ENCODE measurements at places on chromosomes 2 and 18.

DNA sequence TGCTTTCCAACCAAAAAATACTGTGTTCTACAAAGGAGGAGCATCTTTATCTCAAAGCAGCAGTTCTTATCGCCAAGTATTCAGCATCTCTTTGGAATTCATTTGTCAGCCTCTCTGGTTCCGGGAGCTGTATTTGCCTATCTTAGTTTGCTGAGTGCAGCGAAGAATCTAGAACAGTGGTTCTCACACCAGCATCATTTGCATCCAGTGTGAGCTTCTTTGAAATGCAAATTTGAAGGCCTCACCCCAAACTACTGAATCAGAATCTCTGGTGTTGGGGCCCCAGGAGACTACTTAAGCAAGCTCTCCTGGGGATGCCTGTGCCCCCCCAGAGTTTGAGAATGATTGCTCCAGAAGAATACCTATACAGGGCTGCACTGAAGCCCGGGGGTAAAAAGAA, 1.5 kb upstream of the PTPN2 start:
- no peak for DNase-seq

DNA sequence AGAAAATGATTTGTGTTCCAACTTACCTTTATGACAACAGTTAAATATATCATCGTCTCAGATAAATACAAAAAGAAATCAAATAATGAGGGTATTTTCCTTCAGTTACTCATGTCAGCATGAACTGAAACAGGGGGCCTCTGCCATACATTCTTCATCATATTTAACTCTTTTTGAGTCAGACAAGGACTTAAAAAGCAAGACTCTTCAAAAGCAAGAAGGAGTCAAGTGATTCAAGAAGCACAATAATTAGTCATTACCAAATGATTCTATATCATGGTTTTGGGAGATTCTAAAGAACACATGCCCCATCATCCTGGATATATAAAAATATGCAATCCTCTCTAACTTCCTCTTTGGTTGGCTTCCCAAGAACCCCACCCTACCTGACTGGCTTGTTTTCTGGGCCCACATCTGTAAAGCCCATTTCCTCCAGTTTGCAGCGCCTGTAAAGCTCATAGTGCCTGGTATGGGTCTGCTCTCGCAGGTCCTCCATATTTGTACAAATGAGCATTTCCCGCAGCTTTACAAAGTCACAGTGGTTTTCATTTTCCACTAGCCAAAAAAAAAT, 49.7 kb downstream of the SEPTIN10 start:
- no peak for DNase-seq

DNA sequence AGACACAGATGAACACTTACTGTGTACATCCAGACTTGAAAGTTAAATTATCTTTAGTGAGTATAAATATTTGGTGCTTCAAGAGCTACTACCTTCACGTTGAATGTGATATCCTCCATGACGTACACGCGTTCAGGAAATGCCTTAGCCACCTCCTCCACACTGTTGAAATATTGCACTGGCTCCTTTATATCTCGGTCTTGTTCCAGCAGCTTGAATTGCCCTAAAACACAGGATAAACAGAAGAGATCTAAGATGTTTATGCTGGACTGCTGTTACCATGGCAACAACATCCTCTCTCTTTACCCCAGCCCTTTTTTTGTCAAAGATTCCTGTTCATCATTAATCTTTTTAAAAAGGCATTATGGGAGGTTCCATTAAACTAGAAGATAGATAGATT, 120.3 kb downstream of the MEP1B start:
- no peak for DNase-seq

DNA sequence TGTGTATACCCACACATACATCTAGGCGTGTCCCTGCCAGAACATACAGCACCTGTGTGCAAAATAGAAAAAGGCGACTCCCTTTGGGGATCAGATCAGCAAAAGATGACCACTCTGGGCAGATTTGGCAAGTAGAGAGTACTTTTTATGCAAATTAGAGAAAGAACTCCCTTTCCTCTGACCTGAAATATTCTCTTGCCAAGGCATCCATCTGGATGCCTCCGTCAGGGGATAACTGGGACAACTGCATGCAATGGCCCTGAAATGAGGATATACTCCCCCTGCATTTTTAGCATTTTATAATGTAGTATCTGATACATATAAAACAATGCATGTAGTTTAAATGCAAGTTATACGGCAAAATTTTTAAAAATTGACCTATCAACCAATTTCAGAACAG, 247.7 kb downstream of the ICOS start:
- DNase-seq, result no peak

DNA sequence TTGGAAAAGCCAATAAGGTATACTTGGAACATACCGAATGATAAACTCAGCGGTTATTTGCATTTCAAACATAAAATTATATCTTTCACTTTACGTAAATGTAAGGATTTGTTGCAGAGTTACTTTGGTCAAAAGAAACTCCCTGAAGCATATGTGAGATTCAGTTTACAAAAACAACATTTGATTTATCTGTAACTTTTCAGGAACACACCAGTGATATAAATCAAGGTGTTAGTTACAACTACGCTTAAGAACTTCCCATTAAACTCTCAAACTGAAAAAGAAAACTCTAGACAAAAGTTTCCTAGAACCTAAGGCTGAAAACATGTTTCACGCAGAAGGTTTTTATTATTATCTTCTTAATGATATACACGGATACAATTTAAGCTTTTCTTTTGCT, 110.6 kb upstream of the MEIS1 start:
- DNase-seq, result no peak

- no peak for DNase-seq
Measured at GRCh38 chr2:20091305-20091991, 40.0 kb upstream of the LAPTM4A start.

DNA sequence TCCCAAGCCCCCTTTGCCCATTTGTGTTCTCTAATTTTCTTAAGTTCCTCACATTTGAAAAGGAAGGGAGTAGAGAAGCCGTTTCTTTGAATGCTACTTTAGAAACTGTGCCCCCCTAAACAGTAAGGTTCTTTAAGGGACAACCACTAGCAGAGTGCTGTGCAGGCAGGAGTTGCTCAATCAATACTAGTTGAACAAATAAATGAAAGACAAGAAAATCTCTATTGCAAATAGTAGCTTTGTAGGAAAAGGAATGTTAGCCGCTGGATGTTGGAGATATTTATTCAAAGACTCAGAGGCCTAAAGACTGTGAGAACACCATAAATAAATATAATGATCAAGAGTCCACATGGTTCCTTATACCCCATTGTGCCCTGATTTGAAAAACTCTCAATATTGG, 119.8 kb upstream of the SMAD7 start:
- no peak for DNase-seq

- no peak for DNase-seq
Measured at GRCh38 chr18:58097121-58097906, 53.3 kb downstream of the NEDD4L start.

GRCh38 chr2:48126162-48126561, 219.9 kb upstream of the FBXO11 start:
- DNase-seq, result no peak

GRCh38 chr2:174656676-174657176, 59.1 kb upstream of the WIPF1 start:
- DNase-seq, result no peak

DNA sequence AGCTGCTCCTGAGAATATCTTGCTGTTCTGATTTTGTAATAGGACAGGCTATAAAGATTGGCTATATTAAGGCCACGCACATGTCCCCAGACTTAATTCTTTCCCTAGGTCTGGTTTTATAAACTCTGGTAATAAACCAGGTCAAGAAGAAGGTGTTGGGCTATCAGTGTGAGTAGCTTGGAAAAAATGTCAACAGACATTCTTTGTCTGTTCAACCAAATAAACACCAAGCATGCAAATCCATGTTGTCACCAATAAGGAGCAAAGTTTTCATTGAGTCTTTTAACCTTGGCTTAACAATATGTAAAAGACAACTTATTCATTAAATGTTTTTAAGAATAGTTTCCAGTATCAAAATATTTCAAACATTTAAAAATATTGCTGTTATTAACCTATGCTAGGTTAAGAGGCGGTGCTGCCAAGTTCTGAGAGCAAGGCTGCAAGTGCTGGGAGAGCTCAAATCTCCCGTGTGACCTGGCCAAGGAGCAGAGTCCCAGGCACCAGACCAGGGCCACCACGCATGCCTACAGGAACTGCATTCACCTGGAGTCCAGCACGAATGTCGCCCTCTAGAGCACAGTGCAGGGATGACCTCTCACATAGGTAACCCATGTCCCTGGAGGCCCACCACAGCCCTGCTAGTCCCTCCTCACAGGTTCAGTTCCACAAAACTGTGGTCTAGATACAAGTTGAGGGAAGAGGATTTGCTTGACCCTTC, 120.5 kb upstream of the POU3F3 start:
- DNase-seq, result no peak

GRCh38 chr2:153294199-153294786, 184.3 kb downstream of the RPRM start:
- no peak for DNase-seq

DNA sequence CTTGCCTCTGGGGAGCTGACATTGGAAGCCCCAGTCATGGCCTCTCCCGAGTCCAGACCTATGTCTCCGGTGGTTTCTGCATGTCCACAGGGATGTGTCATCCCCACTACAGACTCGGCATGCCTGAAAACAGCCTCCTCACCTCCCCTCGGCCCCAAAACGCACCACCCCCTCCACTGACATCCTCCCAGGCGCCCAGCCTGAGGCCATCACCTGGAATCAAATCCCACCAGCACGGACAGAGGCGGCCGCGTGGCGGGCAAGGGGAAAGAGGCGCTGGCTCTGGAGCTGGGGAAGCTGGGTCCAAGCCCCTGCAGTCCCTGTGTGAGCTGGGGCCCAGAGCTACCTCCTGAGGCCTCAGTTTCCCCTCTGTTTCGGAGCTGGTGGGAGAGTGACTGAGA, 69.9 kb upstream of the SMAD7 start:
- peak; percentile 82 for DNase-seq

DNA sequence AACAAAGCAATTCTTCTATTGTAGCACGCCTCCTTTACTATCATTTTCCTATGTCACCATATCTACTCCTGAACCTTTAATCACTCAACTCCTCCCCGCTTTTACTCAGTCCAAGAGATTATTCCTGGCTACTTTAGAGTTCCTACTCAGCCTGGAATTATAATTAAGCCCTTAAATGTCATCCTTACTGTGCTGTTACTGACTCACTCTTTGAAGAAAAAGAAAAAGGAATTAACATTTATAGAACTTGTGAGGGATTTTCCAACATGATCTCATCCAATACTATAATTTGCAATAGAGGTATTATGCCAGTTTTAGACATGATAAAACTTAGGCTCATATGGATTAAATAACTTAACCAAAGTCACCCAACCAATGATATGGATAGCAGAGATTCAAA, 61.7 kb downstream of the CCDC88A start:
- DNase-seq, result no peak

- DNase-seq, result no peak
Measured at GRCh38 chr18:5625076-5625475, 81.3 kb upstream of the EPB41L3 start.

- peak; percentile 72 for DNase-seq
Measured at GRCh38 chr2:3633089-3633981, 24.7 kb upstream of the ALLC start.

GRCh38 chr2:239400596-239401066, at the start of gene HDAC4:
TSS of gene HDAC4 (minus strand) at chr2:239401020. CDS start at chr2:239352699, 48,321 bp downstream.
- DNase-seq, result peak; percentile 40

- DNase-seq, result peak; percentile 94
Measured at GRCh38 chr18:79524181-79525078, 128.7 kb downstream of the NFATC1 start.

GRCh38 chr2:11702946-11703345, 33.0 kb upstream of the NTSR2 start:
- DNase-seq, result no peak

GRCh38 chr2:105439141-105439540, 40.3 kb upstream of the FHL2 start:
- DNase-seq, result no peak

DNA sequence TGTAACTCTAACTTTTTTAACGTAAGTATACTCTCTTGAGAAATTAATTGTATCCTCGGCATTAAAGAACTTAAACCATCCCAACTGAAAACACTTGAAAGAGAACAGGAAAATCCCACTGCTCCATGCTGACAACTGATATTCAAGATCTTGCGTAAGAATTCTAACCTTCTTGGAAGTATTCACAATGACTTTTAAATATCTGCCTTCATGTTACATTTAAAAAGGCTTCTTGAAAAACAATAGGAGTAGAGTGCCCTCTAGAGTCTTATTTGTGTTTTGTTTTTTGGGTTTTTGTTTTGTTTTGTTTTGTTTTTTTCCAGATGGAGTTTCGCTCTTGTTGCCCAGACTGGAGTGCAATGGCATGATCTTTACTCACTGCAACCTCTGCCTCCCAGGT, 65.4 kb upstream of the DNAJC10 start:
- DNase-seq, result no peak

DNA sequence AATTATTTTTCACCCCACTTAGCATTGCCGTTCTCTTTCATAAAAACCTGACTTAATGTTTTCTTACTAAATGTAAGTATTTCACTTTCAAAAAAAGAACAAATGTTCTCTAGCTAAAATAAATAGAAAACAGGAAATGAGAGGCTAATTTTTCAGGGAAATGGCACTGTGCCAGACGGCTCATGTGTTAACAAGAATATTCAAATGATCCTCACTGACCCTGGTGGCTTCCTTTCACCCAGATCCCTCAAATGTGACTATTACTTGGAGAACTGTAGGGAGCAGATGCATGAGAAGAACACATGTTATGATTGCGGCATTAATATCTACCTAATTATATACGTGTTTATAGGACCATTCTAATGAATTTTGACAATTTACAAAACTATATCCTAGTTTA, 827.7 kb downstream of the SOCS6 start:
- DNase-seq, result no peak

GRCh38 chr2:35803126-35803525, 552.5 kb upstream of the CRIM1 start:
- DNase-seq, result no peak

DNA sequence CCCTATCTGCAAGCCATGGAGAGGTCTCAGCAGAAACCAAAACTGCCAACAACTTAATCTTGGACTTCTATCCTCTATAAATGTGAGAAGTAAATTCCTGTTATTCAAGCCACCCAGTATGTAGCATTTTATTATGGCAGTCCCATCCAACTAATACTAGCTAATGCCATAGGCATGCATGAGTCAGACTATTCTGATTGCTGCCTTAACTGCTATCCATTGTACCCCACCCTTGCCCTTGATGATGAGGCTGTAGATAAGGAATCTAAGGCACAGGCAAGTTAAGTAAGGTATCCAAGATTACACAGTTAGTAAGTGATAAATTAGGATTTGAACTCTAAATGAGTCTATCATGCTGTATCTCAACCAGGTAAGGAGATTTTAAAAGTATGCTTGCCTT, 223.0 kb downstream of the UBE2E3 start:
- DNase-seq, result no peak
